Fibroblast of skin of right quadriceps (primary cell): ENCODE measurements at places on chromosomes 11 and 22.

GRCh38 chr11:123301696-123302400, 106.8 kb upstream of the CLMP start:
- peak; percentile 50 for DNase-seq

DNA sequence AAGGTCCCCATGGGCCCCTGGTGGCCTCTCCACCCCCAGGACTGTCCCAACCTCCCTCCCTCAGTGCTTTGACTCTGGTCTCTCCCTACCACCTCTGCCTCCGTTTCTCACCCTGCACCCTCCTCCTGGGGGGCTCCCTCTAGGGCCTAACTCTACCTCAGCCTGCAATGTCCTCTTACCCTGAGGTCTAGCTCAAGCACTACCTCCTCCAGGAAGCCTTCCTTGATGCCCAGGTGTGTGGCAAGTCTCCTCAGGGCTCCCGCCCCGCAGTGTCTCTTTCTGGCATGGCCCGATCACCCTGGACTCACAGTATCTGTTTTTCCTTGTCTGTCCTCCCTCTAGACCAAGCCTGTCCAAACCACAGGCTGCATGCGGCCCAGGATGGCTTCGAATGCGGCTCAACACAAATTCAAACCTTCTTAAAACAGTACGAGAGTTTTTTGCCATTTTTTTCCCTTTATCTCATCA, 90.8 kb downstream of the PHF21B start:
- no peak for DNase-seq

- DNase-seq: no peak
Observed at GRCh38 chr11:62030071-62030684, 62.7 kb upstream of the FTH1 start.

DNA sequence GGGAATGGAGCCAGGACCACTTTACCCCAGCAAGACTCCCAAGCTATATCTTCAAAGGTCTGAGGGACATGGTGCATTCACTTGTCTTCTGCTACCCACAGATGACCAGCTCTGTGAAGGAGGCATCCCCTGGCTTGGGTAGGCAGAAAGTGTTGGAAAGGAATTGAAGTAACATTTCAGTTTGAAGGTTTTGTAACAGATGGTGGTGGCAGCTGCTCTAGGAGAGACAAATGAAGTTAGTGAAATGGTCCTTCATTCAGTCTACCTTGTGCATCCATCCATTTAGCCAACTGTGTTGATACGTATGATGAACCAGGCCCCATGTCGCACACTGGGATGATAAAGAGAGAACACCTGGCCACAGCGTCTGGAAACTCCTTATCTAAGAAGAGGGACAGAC, 140.5 kb downstream of the COMMD9 start:
- no peak for DNase-seq

DNA sequence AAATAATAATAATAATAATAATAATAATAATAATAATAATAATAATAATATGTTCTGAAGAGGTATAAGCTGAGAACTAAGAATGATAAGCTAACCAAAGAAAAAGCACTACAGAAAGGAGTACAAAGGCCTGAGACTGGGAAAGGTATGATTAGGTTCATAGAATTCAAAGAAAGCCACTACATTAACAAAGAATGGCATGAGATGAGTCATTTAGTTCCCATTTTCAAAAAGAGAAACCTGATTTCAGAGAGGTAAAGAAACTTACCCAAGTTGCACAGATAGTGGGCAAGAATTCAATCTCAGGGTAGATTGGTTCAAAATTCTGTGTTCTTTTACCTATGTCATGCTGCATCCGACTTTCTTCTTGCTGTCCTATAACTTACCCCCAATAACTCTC, 350.9 kb downstream of the TTC28 start:
- no peak for DNase-seq

- no peak for DNase-seq
Observed at GRCh38 chr11:132972565-132972964, 559.7 kb downstream of the OPCML start.
